ENCODE measurements at places on chromosomes 5 and 9. TPM values are rescaled to one million over a fixed set of nuclear protein-coding genes. Genes with fewer than 3 reads are reported as not detected.

The KCNMB1 gene
- not detected for total RNA-seq

The SEMA6A gene
- not detected for total RNA-seq

The TMC1 gene
- not detected for total RNA-seq

The FST gene
- total RNA-seq, result 0.18 TPM

The IL3 gene
- total RNA-seq, result 9.7 TPM

The NAIP gene
- 8.6 TPM for total RNA-seq

The OCLN gene
- total RNA-seq, result 0.58 TPM

The INSL6 gene
- total RNA-seq, result not detected

The KIF4B gene
- total RNA-seq, result 0.14 TPM

The CER1 gene
- total RNA-seq, result not detected

The PLPP7 gene
- total RNA-seq, result 0.37 TPM

The C5 gene
- 2.2 TPM for total RNA-seq

The C5orf52 gene
- total RNA-seq, result not detected

The FOXD4L6 gene
- total RNA-seq, result not detected

The GABRA1 gene
- not detected for total RNA-seq

DNA sequence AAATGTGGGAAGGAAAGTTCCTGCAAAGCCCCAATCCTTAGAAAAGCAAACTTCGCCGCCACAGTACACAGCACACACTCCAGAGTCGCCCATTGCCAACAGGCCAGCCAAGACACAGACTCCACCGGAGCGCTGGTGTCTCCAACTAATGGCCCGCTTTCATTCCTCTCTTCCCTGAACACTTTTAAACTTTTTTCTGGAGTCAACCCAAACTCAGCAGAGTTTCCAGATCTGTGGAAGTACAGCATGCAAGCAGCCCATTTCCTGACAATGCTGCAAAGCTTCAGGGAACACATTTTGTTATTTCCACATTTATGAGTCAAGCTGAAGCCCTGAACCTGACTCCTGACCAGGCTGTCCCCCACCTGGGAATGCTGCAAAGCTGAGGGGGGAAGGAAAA is 351.9 kb downstream of the NFIB start:
- DNase-seq, result no peak

DNA sequence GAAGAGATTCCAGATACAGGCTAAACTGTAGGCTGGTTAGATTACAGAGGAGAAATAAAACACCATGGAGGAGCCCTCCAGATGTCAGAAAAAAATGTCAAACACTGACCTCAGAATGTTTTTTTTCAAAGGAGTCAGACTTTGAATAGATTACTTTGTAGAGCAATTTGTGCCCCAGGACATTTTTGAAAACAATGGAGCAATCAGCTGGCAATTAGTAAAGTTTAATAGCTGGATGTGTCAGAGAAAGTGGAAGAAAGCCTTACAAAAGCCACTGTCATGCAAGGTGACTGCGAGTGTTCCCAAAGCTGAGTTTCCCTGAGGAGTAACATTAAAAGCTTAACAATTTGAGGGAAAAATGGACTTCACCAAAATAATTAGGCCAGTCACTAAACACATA is 417.8 kb upstream of the CTNND2 start:
- DNase-seq, result no peak

- DNase-seq, result peak; percentile 46
Observed at GRCh38 chr5:139747583-139748504, 47.8 kb upstream of the PSD2 start.

- DNase-seq, result no peak
Observed at GRCh38 chr9:129136446-129137035, 25.3 kb downstream of the PTPA start.

- no peak for DNase-seq
Observed at GRCh38 chr9:3238236-3238635, 287.6 kb downstream of the RFX3 start.

GRCh38 chr9:126805554-126806262 is 868 bp downstream of the ZBTB43 start:
- peak; percentile 77 for DNase-seq

GRCh38 chr5:76813982-76814562 is 4.8 kb upstream of the F2RL1 start:
- no peak for DNase-seq

- DNase-seq, result no peak
Observed at GRCh38 chr9:20028192-20028848, 239.5 kb upstream of the SLC24A2 start.

DNA sequence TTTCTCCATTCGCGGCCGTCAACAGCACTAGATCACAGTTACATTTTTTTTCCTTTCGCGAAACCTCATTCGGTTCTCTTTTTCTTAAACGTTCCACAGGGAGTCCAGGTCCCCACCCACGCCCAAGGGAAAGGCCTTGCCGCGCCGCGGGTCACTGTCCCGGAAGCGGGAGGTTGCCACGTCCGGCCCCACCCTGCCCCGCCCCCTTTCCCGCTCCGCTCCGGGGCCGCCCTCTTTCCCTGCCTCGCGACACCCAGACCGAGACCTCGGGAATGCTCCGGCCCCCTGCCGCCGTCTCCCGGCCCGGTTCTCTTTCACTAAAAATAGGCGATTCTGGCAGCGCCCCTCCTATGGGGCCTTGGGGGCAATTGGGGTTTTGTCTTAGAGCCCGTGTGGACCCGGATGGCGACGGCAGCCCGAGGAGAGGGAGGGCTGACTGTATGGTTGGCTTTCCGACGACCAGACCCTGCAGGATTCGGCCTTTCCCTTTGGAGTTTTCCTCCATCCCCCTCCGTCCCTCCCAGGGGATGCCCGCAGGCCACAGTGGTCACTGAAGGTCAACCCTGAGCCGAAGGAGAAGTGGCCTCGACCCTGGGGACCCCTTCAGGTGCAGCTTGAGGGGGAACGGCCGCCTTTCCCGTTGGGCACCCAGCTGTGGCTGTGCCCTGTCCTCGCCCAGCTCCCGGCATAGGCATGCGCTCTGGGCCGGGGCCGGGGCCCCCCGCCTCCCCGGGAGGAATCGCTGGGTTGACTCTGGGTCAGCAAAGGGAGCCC is 2.8 kb upstream of the RACK1 start:
- peak; percentile 90 for DNase-seq

GRCh38 chr5:56791396-56791795 is 24.0 kb upstream of the MAP3K1 start:
- no peak for DNase-seq

GRCh38 chr5:115954144-115954543 is 8.1 kb upstream of the LVRN start:
- no peak for DNase-seq

GRCh38 chr9:110622368-110622767 is 42.8 kb upstream of the SVEP1 start:
- DNase-seq, result no peak

- DNase-seq, result no peak
Observed at GRCh38 chr5:126108470-126108869, 314.7 kb upstream of the GRAMD2B start.

DNA sequence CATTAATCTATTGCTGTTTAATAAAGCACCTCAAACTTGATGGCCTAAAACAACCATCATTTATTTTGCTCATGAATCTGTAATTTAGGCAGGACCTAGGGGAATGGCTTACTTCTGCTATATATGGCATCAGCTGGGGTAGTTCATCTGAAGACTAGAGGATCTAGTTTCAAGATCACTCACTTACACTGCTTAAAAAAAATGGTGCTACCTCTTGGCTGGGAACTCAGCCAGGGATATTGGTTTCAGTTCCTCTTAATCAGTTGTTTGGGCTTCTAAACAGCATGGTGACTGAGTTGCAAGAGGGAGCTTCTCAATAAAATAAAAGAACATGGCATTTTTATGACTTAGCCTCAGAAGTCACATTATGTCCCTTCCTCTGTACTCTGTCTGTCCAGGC is 142.0 kb downstream of the FAM114A2 start:
- DNase-seq, result no peak

DNA sequence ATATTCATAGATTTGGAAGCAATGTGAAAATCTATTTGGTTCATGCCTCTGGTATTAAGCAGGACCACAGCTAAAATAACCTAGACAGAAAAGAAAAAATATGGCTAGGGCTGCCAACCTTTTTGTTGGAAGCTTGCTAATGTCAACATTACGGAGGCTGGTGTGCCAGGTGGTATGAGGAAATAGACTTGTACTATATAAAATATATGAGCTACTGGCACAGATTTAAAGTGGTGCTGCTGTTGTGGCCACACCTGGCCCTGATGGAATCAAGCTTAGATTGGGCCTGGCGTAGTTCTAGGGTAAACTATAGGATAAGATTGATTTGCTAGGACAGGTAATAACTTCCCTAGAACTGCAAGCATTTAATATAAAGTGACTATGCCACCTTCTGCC is 10.6 kb upstream of the PARP8 start:
- no peak for DNase-seq

GRCh38 chr5:60856066-60856465 is 12.0 kb upstream of the ELOVL7 start:
- no peak for DNase-seq

- DNase-seq, result no peak
Observed at GRCh38 chr5:108743319-108743718, 4.4 kb upstream of the FER start.

GRCh38 chr5:166781737-166782136 is 1509.7 kb upstream of the WWC1 start:
- DNase-seq, result no peak

- DNase-seq, result no peak
Observed at GRCh38 chr5:41447650-41448510, 62.5 kb downstream of the PLCXD3 start.

DNA sequence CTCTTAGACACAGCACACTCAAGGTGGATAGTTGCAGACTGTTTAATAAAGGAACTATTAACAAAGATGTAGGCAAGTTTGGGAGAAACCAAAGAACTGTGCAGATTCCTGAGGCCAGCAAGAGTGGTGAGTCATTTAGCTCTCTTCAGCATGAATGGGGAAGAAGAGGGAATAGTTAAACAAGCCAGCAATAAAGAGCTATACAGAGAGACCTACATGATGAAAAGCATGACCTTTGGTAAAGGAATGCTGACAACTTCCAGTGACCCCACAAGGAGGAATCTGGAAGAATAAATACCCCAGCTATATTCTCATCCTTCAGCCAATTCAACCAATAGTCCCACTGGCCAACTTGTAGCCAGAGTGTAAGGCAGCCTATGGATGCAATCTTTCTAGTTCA is 706.0 kb upstream of the GRAMD2B start:
- no peak for DNase-seq

DNA sequence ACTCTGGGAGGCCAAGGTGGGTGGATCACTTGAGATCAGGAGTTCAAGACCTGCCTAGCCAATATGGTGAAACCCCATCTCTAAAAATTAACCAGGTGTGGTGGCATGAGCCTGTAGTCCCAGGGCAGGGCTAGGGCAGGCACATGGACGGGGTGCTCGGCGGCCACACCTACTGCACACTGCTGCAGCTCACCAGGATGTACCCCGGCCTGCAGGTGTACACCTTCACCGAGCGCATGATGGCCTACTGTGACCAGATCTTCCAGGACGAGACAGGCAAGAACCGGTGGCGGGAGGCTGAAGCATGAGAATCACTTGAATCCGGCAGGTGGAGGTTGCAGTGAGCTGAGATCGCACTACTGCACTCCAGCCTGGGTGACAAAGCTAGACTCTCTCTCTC is 3.2 kb downstream of the ST6GALNAC4 start:
- no peak for DNase-seq

- DNase-seq, result no peak
Observed at GRCh38 chr5:158709279-158709678, 390.4 kb downstream of the EBF1 start.

DNA sequence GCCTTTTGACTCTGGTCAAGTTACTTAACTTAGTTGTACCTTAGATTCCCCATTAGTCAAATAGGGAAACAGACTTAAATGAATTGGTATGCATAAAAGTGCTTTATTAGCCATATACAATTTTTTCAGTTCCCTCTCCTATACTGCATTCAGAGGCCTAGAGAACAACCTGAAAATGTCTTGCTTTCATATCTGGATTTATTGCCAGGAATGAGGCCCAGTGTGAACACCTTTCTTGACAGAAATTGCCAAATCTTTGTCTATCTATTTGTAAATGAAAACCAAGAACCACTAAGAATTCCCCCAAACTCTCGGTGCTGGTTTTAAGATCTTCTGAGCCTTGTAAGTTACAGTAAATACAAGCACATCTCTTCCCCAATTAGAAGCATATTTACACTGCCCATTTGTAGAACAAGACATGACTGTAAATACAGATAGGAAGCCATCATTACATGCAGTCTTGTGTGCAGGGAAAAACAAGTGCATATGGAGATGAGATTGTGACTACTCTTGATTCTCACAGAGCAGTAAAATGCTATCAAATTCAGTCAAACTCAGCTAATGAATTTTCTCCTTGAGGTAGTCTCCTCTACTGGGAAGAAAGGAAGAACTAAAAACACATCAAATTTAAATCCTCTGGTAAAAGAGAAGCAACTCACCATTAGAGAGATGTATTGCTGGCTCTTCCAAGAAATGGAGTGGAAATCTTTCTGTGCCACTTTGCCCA is 5.2 kb upstream of the FAM13B start:
- DNase-seq, result no peak

- no peak for DNase-seq
Observed at GRCh38 chr5:38022631-38023030, 182.8 kb upstream of the GDNF start.

GRCh38 chr9:127972236-127972871 is 8.4 kb downstream of the EEIG1 start:
- DNase-seq, result no peak

DNA sequence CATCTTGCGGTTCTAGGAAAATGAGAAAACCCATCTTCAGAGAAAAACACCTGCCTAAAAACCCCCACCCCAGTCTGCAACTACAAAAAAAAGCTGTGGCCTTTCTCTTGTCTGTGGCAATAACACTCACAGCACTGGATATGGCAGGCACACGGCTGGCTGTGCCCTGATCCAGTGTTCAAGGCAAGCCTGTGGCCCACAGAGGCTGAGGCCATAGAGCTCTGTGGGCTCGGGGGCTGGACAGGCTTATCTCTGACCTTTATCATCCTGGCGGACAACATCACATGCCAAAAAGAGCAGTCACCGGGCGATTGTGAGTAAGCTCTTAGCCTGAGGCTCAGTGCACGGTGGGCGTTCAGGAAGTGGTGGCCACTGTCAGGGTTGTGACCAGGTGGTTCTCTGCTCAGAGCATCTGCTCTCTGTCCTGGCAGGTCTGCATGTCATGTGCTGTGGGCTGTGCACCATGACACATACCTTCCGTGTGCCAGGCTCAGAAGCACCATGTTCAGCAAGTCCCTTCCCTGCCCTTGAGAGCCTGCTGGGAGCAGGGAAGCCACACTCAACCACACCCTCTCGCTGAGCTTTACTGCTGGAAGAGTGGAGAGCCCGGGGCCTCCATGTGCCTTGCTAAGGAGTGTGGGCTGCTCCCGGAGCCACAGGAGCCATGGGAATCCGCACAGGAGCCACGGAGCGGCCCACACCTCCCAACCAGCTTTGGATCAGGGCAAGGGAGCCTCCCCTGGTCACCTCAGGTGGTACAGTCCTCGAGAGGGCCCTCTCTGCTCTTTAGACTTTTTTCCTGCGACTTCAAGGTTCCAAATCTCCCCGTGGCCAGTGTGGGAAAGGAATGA is 34.6 kb upstream of the WDR38 start:
- DNase-seq, result no peak

- DNase-seq, result no peak
Observed at GRCh38 chr9:134211811-134212485, 47.6 kb upstream of the RNU6ATAC start.

- no peak for DNase-seq
Observed at GRCh38 chr5:102289251-102289899, 6.7 kb downstream of the SLCO4C1 start.
